ENCODE measurements at places on chromosomes 5 and 9. TPM values are rescaled to one million over a fixed set of nuclear protein-coding genes. Genes with fewer than 3 reads are reported as not detected.

GDNF gene
- total RNA-seq, result not detected

DNA sequence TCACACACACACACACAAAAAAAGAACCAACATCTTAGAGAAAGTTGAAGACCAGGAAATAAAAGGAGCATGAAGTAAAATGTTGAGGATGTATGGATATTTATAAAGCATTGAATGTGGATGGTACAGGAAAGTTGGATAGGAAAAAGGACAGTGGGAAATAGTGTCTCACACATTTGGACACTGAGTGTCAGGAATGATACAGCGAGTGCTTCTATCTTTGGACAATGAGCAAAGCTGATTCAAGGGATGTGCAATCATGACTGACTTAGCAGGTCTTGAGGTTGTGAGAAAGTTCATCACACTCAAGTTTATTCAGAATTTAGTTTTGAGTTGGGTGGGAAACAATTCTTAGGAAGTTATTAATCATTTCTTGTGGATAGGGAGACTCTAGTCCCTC lies 50.1 kb upstream of the SRP19 start:
- DNase-seq, result no peak

GRCh38 chr5:157303667-157304327 lies 37.9 kb downstream of the CYFIP2 start:
- no peak for DNase-seq

DNA sequence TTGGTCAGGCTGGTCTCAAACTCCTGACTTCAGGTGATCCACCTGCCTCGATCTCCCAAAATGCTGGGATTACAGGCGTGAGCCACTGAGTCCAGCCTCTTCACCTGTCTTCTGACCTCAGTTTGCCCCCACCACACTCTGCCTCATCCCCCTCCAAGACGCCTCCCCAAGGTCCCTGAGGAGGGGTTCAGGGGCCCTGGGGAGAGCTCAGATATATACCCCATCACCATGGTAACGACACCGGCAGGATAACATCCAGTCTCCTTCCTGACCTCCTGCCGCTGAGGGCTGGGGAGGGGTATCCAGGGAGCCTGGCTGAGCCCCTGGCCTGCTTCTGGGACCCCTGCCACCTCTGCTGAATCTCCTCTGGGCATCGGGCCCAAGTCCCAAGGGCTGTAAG lies 19.7 kb upstream of the PSD2 start:
- DNase-seq, result no peak

Measured in Peyer's patch (tissue), 4 donors.